ENCODE measurements at places on chromosomes 5 and 9.
A peak's percentile ranks its signal among the peaks of the same experiment; 100 is the strongest.

- DNase-seq: no peak
Observed at GRCh38 chr5:125487231-125487630, 740.8 kb upstream of the ZNF608 start.

DNA sequence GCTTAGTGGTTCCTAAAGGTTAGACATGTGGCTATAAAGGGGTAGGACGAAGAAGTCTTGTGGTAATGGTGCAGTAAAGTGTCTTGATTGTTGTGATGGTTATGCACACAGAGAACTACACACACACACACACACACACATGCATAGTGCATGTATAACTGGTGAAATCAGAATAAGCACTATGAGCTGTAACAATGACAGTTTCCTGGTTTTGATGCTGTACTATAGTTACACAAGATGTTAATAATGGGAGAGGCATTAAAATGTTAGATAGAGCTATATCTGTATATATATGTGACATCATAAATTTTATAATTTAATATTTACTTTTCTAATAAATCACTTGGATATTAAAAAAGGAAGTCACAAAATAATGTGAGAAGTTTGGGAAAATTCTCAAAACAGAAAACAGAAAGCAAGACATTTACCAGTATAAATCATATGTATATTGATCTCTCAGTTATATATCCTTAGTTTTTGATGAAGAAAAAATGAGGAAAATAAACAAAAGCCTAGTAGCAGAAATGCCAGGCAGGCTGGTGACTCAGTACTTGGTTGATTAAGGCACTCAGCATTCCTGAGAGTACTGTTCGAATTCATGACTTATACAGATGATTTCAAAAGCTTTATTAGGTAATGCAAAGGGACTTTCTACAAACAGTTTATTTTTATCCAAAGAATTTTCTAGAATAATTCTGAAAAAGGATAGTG is 350.5 kb upstream of the DAB2 start:
- DNase-seq: no peak

DNA sequence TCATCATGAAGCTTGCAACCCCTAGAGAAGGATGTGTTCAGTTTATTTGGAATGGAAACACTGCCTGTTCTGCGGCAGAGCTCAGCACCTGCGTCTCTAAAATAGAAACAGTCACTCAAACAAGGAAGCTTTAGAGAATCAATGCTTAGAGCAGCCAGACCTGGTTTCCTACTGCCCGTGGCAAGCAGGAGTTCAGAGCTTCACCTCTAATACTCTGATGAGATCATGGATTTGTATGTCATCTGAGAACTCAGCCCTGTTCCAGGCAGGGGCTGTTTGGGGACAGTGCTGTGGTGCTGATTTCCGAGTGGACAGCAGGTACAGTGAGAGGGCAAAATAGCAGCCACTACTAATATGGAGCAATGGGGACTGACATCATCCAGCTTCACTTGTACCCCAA is 236.0 kb upstream of the IRX1 start:
- DNase-seq: no peak

- DNase-seq: no peak
Observed at GRCh38 chr5:142360607-142361120, 35.8 kb upstream of the SPRY4 start.

- peak; percentile 55 for DNase-seq
Observed at GRCh38 chr9:91193087-91193657, 168.5 kb downstream of the AUH start.

- DNase-seq: no peak
Observed at GRCh38 chr5:65292196-65292595, 189.5 kb downstream of the ADAMTS6 start.

- DNase-seq: no peak
Observed at GRCh38 chr9:131013771-131014676, 5.0 kb downstream of the LAMC3 start.

DNA sequence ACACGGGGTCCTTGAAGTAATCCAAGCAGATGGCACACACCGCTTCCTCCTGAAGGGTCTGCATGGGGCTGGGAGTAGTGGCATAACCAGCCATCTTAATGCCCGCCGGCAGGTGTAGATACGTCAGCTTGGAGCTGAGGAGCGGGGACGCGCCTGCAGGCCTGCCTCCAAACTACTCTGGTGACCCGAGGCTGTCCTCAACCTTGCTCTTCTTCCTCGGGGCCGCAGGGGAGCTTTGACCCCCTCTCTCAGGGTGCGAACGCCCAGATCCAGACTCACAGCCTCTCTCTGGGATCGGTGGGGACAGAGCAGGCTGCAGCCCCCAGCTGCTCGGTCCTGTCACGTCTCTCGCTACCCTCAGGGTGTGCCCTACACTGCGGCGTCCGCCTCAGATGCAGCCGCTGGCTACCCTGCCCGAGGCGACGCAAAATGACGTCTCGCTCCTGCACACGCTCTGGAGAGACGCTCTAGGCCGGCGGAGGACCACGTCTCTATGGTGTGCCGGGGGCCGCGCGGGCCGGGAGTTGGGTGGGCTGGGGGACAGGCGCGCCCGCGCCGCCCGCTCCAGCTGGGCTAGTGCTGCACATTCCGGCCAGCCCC is at the start of gene TRIM52:
Gene TRIM52, minus strand, starts transcription at position 424 of the 600 bp plus-strand sequence. Its CDS starts 330 bp downstream, at position 94.
- peak; percentile 94 for DNase-seq

GRCh38 chr5:395921-396530 is 47.0 kb upstream of the EXOC3 start:
- no peak for DNase-seq

DNA sequence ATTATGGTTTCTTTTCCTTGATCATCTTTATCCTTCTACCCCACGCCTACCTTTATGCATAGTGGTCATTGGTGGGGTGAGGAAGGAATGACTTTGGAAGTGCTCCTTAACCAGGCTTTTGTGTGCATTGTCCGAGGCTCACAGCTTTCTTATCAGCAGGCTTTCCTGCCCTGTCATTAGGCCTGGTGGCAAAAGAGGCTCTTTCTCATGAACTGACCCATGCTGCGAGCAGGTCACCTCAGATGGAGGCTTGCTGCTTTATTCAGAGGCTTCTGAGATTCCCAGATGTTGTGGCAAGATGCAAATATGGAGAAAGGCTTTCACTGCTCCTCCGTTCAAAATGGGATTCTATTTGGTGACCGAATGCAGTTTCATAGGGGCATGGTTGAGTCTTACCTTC is 57.4 kb upstream of the DMRTA1 start:
- DNase-seq: no peak

DNA sequence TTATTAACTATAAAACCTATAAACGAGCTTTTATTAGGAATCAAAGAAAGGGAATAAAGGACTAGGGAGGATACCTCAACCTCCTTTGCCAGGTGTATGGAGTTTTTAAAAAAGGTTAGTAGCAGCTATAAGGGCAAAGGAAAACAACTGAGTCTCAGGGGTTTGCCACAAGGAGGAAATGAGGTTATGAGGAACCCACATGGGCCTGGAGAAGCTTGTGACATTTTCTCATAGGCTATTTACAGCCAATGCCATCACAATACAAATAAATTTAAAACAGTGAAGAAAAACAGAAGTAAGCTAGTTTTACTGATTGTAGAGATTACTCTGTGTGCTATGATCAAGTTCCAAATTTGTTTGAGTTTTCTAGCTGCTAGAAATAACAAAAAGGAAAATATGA is 92.6 kb downstream of the CDKN2A start:
- DNase-seq: no peak

DNA sequence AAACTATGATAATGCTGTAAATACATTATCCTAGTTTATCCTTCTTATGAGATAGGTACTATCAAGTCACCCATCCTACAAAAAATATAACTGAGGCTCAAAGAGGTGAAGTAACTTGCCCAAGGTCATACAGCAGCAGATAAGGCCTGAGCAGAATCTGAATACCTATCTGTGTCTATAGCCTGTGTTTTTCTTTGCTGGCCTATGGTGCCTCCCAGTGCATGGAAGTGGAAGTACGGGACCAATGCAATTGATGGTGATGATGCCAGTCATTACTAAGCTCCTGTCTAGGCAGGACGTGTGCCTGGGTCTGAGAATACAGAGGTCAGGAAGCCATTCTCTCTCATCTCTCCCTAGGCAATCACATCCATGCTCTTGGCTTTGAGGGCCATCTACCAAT is 67.8 kb downstream of the FAT2 start:
- peak; percentile 38 for DNase-seq

DNA sequence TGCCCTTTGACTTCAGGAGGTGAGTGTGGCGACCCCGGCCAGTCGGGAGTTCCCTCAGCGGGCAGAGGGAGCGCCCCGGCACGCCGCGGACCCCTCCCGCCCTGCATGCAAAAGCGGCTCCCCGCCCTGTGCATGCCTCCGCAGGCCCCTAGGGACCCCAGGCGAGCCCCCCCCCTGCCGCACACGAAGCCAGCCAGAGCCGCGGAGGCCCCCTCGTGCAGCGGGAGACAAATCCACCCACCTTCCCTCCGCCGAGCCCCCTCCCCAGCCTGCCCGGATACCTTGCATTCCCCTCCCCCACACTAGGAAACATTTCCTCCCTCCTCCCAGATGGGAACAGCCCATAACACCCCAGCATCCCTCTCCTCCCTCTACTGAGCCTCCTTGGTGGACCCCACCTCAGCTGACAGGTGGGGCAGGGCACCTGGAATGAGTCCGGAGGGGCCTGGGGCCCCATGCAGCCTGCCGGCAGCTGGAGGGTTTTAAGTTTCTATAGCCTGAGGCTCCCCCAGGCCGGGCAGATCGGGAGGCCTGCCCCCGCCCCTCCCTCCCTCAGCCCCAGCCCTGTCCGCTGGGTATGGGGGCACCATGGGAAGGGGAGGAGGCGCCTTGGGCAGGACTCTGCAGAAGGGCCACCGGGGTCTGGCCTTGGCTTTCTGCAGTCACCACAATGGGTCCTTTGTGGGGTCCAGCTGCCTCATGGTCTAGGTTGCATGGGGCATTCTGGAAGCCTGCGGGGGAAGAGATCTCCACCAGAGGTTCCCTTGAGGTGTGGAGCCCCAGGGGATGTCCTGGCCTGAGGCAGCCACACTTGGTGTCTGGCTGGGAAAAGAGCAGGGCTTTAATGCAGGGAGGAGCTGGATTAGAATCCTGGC is 601 bp downstream of the ERGIC1 start:
- peak; percentile 26 for DNase-seq

- no peak for DNase-seq
Observed at GRCh38 chr9:35703906-35704672, 14.4 kb upstream of the TPM2 start.

DNA sequence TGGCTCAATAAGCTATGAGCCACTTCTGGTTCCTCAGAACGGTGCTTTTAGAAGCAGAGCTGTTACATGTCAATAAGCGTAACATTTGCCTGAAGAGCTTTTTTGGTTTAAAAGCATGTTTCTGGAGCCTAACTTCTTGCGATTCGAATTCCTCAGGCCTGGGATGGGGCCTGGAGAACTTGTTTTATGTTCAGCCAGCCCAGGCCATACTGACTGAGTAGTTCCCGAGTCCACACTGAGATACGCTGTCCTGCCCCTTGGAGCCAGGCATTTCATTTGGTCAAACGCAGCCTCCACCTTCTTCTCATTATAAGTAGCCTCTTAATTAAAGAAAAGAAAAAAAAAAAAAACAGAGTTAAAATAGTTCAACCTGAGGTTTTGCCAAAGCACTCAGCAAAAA is 260.6 kb upstream of the ANKRD55 start:
- DNase-seq: no peak

- no peak for DNase-seq
Observed at GRCh38 chr5:8953911-8954438, 591.9 kb downstream of the SEMA5A start.

DNA sequence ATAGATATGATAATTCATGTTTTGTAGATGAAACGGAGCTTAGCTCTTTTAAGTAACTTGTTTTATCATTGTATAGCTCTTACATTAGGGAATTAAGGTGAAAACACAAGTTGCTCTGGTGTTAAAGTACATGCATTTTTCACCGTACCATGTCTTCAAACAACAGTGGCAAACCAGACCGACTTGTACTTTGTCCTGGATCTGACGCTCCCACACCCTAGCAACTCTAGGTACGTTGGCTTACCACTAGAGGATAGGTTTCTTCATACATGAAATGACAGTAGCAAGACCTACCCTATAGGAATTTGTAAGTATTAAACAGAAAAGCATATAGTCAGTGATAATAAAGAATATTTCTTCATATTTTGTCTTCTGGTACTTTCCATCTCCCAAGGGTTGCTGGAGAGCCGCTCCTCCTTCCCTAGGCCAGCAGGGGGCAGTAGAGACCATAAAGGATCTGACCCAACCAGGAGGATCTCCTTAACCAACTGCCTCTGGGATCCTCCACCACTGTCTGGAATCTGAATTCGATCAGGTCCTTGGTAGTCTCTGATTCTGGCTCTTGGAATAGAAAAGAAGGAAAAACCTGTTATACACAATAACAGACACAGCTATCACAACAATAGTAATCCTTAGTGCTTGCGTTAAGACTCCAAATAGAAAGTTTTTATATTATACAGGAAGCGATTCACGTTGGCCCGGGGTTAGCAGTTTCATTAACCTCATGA is 136.7 kb downstream of the CAVIN4 start:
- peak; percentile 77 for DNase-seq

DNA sequence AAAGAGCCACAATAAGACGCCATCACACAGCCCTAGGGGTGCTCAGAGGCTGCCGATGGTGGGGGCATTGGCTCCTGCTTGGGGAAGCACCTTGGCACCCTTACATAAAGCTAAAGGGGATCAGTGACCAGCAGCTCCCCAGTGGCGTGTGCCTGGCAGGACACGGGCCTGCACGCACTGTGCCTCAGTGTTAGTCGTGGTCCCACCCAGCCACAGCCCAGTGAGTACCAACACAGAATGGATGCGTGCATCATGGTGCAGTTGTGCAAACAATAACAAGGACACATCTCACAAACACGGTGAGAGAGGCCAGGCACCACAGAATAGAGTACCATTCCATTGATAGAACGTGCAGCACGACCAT is 103.2 kb downstream of the WNK2 start:
- no peak for DNase-seq

DNA sequence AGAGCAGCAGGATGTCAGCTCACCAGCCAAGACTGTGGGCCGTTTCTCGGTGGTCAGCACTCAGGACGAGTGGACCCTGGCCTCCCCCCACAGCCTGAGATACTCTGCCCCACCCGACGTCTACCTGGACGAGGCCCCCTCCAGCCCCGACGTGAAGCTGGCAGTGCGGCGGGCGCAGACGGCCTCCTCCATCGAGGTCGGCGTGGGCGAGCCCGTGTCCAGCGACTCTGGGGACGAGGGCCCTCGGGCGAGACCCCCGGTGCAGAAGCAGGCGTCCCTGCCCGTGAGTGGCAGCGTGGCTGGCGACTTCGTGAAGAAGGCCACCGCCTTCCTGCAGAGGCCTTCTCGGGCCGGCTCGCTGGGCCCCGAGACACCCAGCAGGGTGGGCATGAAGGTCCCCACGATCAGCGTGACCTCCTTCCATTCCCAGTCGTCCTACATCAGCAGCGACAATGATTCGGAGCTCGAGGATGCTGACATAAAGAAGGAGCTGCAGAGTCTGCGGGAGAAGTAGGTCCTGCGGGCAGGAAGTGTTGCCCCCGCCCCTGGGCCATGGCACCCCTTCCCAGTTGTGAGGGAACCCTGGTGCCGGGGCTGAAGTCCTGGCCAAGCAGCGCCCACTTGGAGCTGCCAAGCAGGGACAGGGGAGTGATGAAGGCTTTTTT is 108.9 kb downstream of the WNK2 start:
- no peak for DNase-seq
